ENCODE measurements at places on chromosomes 12 and 14.
A peak's percentile ranks its signal among the peaks of the same experiment; 100 is the strongest.

- DNase-seq = no peak
Measured at GRCh38 chr12:5568325-5568981, 136.5 kb downstream of the NTF3 start.

DNA sequence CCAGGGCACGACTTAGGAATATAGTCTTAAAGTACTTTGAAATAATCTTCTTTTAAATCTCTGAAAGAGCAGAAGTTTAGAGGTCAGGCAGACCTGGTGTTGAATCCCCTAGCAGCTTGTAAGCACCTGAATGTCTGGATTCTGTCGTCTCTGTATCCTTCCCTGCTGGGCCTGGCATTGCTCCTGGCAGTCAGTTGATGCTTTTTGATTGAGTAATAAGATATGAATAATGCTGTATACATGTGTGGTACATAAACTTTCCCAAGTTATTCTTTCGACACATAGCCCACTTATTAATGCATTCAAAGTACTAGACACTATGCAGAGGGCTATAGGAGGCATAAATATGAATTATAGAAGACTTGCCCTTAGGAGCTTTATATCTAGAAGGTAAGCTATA lies 31.4 kb downstream of the EVL start:
- no peak for DNase-seq

GRCh38 chr14:53888535-53889386 lies 67.9 kb downstream of the BMP4 start:
- DNase-seq = no peak

- no peak for DNase-seq
Measured at GRCh38 chr14:77116172-77116817, 18.2 kb downstream of the CIPC start.

DNA sequence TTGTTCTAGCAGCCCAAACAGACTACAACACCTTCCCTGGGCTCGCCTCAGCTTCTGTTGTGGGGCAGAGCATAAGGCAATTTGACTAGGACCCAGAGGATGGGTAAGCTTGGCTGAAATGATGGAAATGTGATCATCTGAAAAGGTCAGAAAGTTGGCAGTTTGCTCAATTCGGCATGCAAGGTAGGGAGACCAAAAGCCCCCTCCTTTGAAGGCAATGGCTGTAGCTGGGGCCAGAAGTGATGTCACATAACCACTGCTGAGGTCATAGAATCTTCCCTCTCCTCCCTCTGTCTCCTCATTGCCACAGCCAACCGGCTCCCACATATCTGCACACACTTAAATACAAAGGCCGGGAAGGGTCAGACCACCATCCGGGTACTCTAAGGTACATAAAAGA lies at the start of gene TPPP2:
TSS of gene TPPP2 (plus strand) at position 301 of the 400 bp plus-strand sequence. CDS start 365 bp downstream, outside the sequence.
- DNase-seq = no peak

- no peak for DNase-seq
Measured at GRCh38 chr12:31234053-31234840, 91.7 kb downstream of the SINHCAF start.

- DNase-seq = no peak
Measured at GRCh38 chr12:43891856-43892574, 56.1 kb downstream of the TMEM117 start.

DNA sequence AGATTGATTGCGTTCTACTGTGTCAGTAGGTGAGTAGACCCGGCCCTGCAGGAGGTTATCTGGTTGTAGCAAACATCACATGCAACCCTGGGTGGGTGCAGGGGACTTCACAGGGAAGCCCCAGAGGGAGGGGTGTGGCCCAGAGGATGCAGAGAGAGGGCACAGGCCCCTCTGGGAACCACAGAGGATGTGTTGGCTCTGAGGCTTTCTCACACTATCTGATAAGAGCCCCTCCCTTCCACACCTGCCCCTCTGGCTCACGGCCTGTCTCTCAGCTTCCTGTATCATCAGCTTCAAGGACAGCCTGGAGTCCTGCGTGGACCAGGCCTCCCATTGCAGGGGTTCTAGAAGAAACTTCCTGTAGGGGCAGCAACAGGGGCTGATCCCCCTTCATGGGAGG lies 101.9 kb downstream of the RIN3 start:
- peak; percentile 93 for DNase-seq

- peak; percentile 10 for DNase-seq
Measured at GRCh38 chr12:67710582-67710981, 62.0 kb downstream of the DYRK2 start.

- DNase-seq = no peak
Measured at GRCh38 chr12:115866909-115867525, 410.5 kb downstream of the MED13L start.

DNA sequence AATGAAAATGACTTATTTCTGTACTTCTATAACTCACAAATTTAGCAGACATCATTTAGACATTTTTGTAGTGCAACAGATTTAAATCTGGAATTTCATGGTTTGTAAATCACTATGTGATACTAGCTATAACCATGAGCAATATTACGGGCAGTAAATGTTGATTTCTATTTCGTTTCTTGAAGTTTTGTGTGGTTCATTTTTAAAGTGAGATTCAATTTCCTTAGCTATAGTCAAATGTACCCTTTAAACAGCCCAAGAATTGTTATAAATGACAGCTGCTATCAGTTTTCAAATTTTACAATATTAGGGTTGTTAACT lies 30.2 kb downstream of the NUDT4 start:
- no peak for DNase-seq

DNA sequence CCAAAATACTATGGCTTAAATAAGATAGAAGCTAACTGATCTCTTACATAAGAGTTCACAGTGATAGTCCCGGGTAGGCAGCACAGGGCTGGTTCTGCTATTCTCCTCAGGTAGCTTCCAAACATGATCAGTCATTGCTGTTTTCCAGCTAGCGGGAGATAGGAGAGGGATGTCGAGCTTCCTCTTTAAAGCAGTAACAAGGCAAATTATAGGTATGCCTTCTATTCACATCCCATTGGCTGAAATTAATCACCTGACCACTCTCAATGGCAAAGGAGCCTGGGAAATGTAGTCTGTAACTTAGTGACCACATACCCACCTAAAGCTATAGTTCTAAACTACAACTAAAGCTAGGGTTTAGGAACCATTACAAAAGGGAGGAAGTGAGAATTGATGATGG lies 34.5 kb upstream of the VRK1 start:
- DNase-seq = peak; percentile 66

GRCh38 chr12:56042843-56043242 lies 1.1 kb downstream of the RPS26 start:
- DNase-seq = no peak

DNA sequence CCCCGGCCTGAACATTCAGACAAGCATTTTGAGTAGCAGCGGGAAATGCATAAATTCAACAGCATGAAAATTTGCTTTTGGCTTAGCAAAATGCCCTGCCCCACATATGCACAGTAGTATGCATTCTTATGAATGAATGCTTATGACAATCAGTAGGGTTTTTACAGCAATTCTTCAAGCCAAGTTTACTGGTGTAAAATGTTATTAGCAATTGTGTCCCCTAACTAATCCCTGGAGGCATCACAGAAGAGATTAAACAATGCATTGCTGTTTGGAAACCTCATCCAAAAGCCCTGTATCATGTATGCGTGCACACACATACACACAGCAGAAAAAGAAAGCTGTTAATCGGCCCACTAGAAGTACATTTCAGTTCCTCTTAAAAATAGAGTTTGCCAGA lies 406.5 kb downstream of the LRIG3 start:
- no peak for DNase-seq

DNA sequence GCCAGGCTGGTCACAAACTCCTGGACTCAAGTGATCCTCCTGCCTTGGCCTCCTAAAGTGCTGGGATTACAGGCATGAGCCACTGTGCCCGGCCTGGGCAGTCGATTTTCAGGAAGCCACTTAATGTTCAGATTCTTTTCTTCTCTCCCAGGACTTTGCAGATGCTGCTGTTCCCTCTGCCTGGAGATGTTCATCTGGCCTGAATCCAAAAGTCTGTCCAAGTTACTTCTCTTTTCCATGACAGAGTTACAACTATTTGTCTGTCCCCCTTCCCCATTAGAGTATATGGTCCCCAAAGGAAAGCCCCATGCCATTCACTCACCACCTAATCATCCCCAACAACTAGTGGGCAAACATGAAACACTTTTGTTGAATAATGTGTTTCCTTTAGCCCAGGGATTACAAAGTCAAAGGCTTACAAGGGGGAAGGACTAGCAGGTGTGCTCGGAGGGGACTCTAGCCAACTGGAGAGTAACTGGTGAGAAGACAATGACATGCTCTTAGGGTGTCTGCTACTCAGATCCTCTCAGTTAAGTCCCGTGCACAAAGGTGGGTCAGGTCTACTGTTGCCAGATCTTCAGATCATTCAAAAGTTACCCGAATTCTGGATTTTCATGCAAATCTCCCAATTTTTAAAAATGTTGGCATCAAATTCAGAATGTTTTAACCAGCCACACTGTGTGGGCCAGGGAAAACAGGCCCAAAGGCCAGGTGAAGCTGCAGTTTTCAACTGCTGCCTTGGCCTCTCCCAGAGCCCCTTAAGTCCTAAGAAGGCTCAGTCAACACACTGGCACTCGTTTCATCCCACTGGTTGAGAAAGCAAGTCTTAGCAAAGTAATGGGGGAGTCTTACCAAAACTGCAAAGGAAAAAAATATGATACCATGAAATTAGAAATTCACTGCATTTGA lies 29.6 kb downstream of the NUDT4 start:
- no peak for DNase-seq

- DNase-seq = no peak
Measured at GRCh38 chr14:84253326-84253725, 1276.6 kb upstream of the FLRT2 start.

DNA sequence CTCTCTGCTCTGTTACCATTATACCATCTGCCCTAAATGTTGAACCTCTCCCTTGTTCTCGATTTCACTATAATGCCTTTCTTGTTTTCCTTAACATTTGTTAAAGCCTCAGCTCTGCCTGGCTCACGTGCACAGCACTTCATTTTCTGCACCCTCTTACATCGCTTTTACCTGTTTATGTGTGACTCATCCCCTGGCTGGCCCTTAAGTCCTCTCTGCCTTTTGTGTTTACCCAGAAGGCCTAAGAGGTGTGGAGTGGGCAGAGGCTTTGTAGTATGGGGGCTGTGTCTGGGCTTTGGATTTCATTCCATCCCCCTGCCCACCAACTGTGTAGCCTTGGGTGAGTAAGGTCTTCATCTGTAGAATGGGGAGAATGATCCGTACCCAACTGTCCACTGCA lies 36.5 kb downstream of the UBE3B start:
- DNase-seq = no peak

DNA sequence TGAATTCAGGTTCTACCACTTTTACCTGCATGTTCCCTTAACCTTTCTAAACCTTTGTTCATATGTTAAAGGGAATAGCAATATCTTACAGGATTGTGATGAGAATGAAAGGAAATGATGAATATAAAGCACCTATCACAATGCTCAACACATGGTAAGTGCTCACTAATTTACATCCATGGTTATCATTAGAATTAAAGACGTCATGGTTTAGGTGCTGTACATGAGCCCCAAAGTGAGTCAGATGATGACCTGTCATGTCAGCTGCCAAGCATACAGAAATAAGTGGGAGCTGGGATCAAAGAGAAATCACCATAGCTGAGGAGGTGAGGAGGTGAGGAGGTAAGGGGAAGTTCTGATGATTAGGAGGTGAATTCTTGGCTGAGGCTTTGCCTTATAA lies 135.9 kb upstream of the ATP2B1 start:
- DNase-seq = no peak

DNA sequence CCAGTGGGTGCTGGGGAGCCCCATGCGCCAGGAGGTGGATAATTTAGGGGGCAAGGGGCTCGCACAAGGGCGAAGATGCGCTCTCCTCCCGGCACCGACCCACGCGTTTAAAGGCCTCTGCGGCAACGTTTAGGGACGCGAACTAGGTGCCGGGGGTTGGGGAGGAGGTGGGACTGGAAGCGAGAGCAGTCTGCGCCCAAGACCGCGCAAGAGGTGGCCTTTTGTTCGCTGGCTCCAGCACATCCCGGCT lies 1.3 kb downstream of the SLC38A1 start:
- no peak for DNase-seq

- DNase-seq = no peak
Measured at GRCh38 chr12:121326996-121327674, 25.1 kb downstream of the ANAPC5 start.

GRCh38 chr12:78470354-78471195 lies 394.0 kb upstream of the SYT1 start:
- DNase-seq = no peak

DNA sequence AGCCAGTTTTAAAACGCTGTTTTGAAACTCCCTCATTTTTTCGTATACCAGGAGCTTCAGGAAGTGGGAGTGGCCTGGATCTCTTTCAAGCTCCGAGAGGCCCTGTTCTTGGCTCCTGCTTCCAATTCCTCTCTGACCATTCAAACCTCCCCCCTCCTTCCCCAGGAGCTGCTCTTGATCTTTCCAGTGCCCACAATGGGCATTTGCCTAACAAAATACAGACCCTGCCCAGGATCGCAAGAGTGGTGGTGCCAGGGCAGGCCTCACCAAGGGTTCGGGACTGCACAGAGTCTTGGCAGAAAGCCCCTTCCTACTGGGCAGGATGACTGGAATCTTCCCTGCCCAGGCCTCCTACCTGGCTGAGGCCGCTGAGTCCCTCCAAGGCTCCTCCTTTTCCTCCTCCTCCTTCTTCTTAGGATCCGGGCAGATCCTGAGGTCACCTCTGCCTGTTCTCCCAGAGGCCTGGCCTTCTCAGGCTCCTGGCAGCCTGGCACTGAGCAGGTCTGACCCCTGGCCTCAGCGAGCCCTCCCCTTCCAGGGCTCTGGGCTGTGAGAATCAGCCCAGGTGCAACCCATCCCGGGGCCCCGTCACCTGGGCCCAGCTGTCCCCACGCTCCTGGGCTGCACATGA lies 46.9 kb upstream of the NOS1 start:
- DNase-seq = no peak

DNA sequence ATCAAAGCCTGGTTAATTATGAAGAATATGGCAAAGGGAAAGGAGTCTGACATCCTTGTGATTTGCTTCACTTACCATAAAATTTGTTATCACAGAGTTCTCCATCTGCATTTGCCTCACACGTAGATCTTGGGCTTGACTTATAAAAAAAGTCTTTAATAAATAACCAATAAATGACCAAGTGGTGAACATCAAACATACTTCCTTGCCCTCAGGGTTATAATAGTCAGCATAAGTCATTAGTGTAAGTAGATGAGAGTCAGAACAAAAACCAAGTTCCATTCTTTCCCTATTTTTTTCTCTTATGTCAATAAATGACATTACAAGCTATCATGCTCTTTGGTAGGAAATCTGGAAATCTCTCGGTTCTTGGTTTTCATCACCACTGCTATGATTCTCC lies 635.4 kb upstream of the ATXN7L3B start:
- DNase-seq = no peak
